ENCODE measurements at places on chromosomes 1 and 21.

- DNase-seq = no peak
Observed at GRCh38 chr21:25838809-25839208, 104.0 kb downstream of the GABPA start.

DNA sequence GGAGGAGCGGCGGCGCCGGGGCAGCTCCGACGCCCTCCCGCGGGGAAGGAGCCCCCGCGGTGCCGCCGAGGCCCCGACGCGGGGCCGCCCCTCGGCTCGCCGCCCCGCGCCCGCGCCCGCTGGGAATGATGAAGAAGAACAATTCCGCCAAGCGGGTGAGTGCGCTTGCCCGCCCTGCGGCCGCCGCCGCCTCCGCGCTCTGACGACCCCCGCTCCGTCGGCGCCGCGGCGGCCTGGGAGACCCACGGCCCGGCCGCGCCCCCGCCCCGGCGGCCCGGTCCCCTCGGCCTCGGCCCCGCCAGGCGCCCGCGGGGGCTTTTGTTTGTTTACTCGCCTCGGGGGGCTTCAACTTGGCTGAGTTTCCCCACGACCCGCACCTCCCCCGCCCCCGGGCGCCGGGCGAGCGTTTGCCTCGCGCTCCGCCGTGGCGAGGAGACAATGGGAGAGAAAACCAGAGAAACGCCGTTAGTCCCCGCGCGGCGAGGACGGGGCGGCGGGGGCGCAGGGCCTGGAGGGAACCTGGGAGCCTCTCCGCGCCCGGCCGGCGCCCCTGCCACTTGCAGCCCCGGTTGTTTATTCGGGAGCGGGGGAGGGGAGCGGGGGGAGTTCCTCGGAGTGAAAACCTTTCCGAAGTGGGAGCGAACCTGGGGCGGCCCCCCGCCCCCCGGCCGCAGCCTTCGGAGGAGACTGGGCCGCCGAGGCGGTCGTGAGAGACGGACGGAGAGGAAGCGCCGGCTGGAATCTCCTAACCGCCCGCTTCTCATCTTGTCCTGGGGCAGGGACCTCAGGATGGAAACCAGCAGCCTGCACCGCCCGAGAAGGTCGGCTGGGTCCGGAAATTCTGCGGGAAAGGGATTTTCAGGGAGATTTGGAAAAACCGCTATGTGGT lies 661 bp downstream of the PLEKHO1 start:
- DNase-seq = no peak

DNA sequence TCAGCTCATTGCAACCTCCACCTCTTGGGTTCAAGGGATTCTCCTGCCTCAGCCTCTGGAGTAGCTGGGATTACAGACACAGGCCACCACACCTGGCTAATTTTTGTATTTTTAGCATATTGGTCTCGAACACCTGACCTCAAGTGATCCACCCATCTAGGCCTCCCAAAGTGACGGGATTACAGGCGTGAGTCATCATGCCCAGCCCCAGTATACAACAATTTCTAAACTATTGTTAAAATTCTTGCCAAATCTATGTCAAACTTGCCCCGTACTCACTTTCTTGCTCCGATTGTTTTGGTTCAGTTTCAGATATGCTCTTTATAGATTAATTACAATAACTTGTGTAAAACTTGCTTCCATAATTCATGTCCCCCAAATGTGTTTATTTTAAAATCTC lies 4.1 kb downstream of the RGS18 start:
- DNase-seq = no peak

DNA sequence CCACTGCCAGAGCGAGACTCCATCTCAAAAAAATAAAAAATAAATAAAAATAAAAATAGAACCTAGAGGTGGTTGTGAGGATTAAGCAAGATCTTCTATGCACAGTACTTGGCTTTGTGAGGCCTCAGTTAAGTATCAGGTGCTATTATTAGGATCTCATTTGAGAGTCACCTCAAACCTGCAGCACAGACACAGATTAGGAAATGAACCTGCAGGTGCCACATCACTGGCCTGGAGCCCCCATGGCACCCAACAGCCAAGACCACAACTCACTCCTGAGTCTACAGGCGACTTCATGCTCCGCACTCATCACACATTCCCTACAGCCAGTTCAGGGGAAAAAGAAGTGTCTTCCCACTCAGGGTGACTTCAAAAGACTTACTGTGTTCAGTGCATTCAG lies 176.8 kb downstream of the SLC45A1 start:
- no peak for DNase-seq

DNA sequence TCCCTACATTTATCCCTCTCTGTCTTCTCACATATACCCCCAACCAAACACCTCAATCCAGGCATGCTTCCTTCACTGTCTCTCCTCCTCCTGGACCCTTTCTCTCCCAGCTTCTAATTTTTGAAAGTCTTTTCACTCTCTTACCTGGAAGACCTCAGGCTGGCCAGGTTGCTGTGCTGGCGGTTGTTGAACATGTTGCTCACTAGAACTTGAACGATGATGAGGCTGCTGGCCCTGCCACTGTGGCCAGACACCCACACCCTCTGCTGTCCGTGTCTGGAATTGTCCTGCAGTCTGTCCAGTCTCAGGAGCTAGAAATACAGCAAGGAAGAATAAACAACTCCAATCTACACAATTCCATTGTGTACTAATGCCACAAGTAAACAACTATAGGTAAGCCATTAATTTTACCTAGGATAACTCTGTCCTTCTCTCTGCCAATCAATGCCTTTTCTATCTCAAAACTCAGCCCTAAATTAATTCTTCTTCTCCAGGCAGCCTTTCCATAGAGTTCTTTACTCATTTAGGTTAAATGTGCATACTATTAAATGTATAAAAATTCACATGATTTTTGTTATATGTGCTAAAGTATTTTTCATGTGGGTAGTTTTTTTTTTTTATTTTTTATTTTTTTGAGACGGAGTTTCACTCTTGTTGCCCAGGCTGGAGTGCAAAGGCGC lies 5.1 kb upstream of the CTSK start:
- DNase-seq = no peak
